ENCODE measurements at places on chromosomes 2 and 18.

DNA sequence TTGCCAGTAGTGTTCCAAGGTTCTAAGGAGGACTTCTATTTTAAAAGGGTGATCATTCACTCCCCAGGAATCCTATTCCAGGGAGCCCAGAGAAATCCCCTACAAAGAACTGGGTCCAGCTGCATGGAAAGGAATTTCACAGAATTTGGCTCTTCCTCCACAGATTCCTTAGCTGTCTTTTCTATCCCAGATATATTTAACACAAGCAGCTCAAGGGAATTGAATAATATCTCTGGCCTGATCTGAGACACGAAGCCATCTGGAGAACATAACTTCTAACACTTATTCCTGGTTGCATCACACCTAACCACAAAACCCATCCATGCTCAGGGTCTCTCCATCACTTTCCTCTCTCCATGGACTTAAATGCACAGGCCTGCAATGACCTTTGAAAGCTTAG, 306.7 kb upstream of the ACVR2A start:
- DNase-seq, result no peak

DNA sequence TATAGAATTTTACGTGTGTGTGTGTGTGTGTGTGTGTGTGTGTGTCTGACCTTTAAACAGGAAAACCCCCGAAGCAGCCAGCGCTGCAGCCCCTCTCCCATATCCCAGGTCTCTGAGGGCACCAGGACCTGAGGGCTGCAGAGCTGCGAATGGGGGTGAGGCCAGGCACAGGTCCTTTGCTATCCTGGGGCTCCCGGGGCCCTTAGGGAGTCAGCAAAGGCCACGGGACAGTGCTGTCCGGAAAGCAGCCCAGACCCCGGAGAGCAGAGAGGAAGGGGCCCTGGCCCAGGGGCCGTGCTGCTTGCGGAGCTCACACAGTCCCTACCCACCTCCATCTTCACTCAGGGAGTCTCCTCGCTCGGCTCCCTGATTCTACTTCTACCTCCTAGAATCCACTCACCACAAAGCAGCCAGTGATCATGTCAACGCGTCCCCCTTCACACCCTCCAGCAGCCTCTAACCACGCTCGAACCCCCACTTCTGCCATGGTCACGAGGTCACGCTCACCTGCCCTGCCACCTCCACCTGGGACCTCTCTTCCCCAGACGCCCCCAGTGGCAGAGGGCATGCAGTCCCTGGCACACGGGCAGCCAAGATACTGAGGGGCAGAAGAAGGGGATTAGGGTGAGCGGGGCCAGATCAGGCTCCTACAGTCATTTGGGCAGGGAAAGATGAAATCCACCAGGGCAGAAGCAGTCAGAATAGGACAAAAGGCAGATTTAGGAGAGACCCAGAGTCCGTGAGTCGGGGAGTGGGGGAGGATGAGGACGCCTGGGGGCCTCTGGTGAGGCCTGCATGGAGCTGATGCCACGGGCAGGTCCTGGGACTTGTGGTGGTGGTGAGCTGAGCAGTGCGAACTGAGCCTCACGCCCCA, 86.7 kb downstream of the USP40 start:
- DNase-seq, result no peak

DNA sequence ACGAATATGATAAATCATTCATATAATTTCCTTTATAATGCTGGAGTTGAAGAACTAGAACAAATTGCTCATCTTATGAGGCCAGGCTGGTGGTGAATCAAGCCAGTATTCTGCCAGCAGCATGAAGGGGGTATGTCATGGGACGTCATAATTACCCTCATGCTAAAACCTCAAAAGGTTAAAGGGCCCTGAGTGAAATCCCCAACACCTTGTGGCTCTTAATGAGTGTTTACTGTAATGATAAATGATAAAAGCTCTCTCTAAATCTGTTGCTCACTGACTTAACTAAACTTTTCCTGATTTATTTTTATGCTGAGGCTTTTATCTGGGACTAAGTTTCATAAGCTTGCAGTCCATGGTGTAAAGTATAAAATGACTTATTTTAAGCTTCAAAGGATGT, 18.3 kb upstream of the NEDD4L start:
- no peak for DNase-seq

- DNase-seq, result no peak
These were observed 2.5 kb downstream of the CYP1B1 start for GRCh38 chr2:38073211-38074057.

DNA sequence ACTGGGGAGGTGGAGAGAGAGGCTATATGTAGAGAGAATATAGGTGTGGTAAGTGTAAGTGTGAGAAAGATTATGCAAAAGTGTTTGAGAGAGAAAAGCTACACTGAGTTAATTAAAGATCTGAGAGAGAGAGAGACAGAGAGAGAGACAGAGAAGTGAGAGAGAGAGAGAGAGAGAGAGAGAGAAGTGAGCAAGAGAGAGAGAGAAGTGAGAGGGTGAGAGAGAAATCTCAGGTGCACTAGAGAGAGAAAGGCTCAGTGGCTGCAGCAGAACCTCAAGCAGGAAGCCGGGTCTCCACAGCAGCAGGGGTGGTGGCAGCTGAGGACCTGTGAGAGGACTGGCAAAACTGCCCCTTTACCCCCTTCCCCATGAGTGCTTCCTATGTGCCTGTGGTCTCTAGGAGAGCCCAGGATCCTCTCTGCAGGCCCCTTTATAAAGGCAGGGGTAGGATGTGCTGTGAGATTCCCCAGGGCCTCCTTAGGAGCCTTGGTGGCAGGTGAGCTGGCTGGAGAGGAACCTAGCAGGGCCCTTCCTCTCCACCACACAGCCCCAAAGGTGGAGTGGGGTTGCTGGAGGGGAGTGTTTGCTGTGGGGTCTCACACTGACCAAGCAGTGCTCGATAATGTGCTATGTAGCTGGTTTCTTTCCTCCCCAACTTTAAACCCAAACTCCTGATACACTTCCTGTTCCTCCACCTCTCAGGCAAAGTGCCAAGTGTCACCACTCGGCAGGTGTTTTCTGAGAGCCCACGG, 52.6 kb downstream of the SLC4A5 start:
- DNase-seq, result no peak

DNA sequence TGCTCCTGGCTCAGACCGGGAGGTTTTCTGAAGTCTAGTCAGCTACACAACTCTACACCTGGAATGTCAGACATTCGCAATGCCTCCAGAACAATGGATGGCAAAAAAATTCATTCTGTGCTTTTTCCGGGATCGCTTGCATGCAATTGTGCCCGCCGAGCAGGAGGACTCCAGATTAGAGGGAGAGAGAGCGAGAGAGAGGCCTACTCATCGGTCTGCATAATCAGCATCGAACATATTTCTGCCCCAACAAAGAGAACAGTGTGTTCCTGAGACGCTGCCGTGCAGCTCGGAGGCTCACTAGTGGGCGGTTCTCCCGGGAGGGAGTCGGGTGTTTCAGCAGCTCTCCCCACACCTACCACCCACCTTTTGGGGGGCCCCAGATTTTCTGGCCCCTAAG, 117.1 kb downstream of the KLHL29 start:
- no peak for DNase-seq

- DNase-seq, result no peak
These were observed 1429.5 kb upstream of the ACVR2A start for GRCh38 chr2:146415291-146415690.

- no peak for DNase-seq
These were observed 196.3 kb upstream of the STK17B start for GRCh38 chr2:196367633-196368032.
